ENCODE measurements at places on chromosomes 16 and 17.

- no peak for DNase-seq
These were observed 4.7 kb downstream of the UMOD start for GRCh38 chr16:20347666-20348364.

- no peak for DNase-seq
These were observed 258.4 kb upstream of the CACNG5 start for GRCh38 chr17:66576473-66576872.

DNA sequence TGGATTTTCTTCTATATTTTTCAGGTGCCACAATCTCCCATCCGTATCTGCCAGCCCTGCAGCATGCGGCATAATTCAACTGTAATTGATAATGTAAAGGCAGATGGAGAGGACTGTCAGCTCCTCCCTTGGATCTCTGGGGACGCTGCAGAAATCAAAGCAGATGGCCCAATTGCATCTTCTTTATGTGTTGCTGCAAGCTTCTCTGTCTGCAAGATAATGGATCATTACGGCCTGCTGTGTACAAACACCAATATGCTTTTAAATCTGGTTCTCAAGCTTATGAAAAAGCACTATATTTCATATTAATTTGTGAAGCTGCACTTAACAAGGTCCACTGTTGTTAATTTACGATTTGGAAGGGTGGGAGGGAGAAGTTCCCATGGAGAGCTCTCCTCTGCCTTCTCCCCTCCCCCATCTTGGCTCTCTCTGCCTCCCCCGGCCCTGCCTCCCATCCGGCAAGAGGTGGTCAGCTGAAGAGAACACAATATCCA, 607.5 kb downstream of the TOX3 start:
- DNase-seq, result no peak

- no peak for DNase-seq
These were observed 18.1 kb upstream of the IRF8 start for GRCh38 chr16:85880861-85881260.

GRCh38 chr16:11067697-11068141, 123.4 kb downstream of the CLEC16A start:
- no peak for DNase-seq

DNA sequence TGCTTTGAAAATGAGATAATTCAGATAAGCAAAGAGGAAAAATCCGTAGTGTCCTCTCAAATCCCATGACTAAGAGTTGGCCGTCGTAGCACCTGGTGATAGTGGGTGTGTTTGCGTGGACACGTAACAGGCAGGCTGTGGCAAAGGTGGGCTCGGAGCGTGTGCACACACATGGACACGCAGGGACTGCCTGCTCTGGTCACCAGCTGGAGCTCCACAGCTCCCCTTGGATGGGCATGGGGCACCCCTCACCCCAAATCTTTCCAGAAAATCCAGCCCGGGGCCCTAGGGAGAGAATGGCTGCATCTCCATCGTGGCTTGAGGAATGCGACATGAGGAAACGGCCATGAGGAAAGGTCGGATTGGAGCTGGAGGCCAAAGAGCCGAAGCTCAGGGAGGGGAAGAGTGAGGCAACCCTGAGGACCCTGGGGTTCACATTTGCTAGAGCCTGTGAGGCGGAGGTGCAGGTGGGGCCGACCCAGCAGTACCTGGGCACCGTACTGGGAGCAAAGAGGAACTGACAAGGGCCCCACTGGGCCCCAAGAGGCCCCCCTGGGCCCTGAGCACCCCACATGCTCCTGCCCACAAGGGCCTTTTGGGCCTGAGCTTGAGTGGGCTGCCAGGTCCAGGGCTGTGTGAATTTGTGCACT, 51.6 kb downstream of the DNAH17 start:
- no peak for DNase-seq

All from H1 (cell line).